PC-3 (cell line): ENCODE measurements at places on chromosomes 1 and 21. TPM values are rescaled to one million over a fixed set of nuclear protein-coding genes. Genes with fewer than 3 reads are reported as not detected.

LGR6 gene
- total RNA-seq, result 0.23 and 0.26 TPM in 2 replicates

PPM1J gene
- total RNA-seq, result 0.80 and 1.4 TPM in 2 replicates

GRCh38 chr1:225816643-225817538 is 7.0 kb downstream of the EPHX1 start:
- DNase-seq, result no peak

GRCh38 chr21:44950351-44950750 is 10.5 kb downstream of the SLX9 start:
- no peak for DNase-seq

DNA sequence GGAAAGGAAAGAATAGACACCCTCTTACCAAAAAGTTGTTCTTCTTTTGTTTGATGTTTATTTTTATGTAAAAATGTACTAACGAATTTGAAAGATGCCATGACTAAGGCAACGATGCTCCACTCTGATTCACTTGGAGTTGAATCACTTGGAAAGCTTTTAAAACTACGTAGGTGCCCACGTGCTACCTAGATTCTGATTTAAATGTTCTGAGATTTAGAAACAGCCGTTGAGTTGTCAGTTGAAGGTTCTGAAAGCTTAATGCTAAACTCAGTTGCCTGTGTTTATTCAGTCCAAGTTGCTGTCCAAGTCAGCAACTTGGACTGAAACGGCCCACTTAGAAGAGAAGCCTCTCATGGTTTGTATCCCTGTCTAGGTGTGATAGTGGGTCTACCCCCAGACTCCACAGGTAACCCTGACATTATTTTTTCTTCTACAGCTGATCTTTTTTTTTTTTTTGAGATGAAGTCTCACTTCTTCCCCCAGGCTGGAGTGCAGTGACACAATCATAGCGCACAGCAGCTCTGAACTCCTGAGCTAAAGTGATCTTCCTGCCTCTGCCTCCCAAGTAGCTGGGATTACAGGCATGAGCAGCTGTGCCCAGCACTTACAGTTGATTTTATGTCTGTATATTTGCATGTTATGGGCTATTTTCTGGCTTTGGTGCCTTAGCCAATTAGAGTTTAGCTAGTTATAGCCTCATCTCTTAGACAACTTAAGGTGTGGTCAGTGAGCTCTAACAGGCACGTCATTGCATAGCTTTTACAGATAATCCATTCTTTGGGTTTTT is 1.4 kb upstream of the VAMP4 start:
- DNase-seq, result peak; percentile 98

RPRD2 gene
- 12.5 and 12.6 TPM in 2 replicates for total RNA-seq

TEX38 gene
- total RNA-seq, result not detected in 2 replicates

- DNase-seq, result no peak
These were observed 253.1 kb downstream of the OMA1 start for GRCh38 chr1:58293388-58293787.
